ENCODE measurements at places on chromosomes 12 and 14.

DNA sequence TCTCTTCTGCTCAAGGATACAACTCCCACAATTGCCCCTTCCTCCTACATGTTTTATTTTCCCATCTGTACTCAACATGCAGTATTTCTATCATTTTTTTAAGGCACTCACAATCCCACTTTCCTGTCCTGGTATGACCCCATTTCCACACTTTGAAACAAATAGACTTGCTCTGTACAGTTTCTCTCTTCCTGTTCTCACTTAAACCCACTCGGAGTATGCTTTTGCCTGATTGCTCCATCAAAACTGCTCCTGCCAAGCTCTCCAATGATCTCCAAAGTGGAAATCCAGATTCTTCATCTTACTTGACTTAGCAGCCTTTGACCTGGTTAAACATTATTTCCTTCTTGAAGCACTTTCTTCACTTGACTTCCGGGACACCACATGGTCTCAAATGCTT is 384.5 kb downstream of the SEC23A start:
- DNase-seq: no peak

DNA sequence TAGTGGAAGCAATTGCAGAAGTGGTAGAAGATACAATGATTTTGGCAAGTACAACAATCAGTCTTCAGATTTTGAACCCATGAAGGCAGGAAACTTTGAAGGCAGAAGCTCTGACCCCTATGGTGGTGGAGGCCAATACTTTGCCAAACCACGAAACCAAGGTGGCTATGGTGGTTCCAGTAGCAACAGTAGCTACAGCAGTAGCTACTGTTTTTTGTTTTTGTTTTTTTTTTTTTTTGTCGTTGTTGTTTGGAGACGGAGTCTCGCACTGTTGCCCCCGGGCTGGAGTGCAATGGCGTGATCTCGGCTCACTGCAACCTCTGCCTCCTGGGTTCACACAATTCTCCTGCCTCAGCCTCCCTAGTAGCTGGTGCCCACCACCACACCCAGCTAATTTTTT is 47.4 kb downstream of the IFNG-AS1 start:
- DNase-seq: no peak

DNA sequence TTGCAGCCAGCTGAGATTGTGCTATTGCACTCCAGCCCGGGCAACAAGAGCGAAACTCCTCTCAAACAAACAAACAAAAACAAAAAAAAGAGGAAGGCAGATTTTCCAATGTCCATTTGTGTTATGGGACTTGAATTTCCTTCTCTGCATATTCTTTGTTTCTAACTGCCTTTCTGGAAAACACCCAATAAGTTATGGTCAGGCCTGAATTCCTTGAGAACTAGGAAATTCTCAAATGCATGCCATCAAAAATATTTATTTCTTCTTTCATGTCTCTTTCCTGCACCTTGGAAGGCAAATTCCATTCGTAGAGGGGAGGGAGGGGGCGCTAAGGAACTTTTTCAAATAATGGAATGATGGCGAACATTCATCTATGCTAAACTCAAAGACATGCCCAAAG is 117.6 kb upstream of the TMCC3 start:
- no peak for DNase-seq

DNA sequence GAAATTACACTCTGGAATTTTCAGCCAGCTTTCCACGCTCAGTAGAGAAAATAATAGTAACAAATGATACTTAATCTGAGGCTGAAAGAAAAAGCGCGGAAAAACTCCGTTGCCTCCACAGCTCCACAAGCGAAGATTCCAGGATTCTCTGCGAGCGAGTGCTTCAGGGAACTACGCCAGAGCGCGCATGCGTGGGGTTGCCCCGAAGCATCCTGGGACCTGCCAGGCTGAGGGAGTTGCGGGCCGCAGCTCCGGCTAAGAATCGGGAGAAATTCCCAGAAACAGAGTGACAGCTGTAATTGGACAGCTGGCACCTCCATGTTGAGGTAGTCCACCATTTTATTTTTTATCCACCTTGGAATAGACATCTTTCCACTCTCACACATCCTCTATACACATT is 12.0 kb upstream of the TTC5 start:
- DNase-seq: no peak

- no peak for DNase-seq
Observed at GRCh38 chr14:69270795-69271708, 11.1 kb downstream of the GALNT16 start.

DNA sequence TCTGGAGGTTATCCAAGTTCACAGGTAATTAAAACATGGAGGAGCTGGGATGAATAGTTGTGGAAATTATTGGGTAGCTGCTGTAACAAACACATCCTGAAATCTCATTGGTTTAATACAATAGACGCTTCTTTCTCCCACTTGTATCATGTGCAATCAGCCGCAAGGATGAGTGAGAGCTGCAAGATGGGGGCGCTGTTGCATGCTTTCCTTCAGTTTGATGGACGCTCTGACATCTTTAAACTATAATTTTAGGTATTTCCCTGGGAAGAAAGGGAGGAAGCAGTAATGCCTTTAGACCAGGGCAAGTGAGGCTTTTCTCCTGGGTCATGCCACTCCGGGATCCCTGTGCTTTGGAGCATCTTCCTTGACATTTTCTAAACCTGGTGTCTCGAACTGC is 178.7 kb downstream of the PAWR start:
- DNase-seq: no peak

DNA sequence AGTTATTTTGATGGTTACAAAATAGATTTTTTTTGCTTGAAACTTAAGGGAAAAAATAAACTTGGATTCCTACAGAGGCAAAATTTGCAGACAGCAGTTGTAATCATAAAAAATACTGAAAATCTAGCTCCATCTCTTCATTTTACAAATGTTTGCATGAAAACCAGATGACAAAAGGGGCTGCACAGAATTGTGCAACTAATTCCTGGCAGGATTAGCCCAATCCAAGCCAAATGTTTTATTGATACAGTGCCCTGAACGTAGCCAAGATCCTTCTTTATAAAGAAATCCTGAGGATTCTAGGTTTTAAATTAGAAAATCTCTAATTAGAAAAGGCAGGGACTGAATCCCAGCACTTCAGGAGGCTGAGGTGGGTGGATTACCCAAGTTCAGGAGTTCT is 356.4 kb upstream of the SEL1L start:
- DNase-seq: no peak

- DNase-seq: no peak
Observed at GRCh38 chr12:121801595-121802484, 2.0 kb upstream of the SETD1B start.

DNA sequence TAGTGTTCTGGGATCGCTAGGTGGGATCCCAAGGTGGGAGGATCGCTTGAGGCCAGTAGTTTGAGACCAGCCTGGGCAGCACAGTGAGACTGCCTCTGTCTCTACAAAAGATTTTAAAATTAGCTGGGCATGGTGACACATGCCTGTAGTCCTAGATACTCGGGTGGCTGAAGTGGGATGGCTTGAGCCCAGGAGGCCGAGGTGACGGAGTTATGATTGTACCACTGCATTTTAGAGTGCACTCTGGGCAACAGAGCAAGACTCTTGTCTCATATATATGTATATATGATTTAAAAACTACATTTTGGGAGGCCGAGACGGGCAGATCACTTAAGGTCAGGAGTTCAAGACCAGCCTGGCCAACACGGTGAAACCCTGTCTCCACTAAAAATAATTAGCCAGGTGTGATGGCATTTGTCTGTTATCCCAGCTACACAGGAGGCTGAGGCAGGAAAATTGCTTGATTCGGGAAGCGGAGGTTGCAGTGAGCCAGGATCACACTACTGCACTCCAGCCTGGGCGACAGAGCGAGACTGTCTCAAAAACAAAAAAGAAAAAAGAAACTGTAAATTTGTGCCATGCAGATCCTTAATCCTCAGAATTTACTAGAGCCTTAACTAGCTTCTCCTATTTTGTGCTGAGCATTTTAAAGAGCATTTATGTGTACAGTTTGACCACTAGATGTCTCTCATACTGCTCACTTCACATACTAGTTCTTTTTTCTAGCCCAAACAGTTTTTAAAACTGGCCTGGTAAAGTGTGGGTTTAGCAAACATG is 114.8 kb downstream of the MON2 start:
- DNase-seq: no peak

GRCh38 chr14:96053600-96054381 is 14.6 kb downstream of the C14orf132 start:
- no peak for DNase-seq

DNA sequence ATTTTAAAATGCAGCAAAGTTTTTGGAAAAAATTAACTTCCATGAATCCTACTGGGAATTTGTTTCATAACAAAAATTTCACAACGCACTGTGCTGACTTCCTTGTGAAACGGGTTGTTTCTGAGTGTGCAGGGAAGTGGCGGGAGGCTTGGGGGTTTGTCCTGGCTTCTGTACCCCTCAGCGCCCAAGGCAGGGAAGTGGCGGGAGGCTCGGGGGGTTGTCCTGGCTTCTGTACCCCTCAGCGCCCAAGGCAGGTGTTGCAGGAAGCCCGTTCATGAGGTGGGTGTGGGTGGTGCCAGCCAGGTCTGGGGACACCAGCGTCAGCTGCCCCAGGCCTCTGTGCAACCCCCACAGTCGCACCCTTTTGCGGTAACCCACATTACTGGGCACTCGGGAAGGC is 25.1 kb downstream of the ADGRD1 start:
- no peak for DNase-seq

DNA sequence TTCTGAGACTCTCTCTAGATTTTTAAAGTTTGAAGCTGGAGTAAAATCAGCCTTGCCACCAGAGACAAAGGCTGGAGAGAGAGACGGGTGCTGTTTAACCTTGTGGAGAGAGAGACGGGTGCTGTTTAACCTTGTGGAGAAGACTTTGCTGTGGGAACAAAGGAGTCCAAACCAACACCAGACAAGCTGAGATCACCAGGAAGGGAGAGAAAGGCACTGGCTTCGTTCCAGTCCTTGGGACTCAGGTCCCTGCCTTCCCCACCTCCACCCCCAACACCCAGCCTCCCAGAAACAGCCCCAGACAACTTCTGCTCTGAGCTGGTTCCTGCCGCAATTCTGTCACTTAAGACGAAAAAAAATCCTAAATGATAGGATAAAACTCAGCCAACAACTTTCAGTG is 1389.3 kb downstream of the AACS start:
- DNase-seq: no peak

Data from left renal cortex interstitium (tissue), 4 donors.